ENCODE measurements at places on chromosomes 5 and 9. TPM values are rescaled to one million over a fixed set of nuclear protein-coding genes. Genes with fewer than 3 reads are reported as not detected.

SPATA31D4 gene
- not detected for total RNA-seq

SH3TC2 gene
- 2.5 TPM for total RNA-seq

DNA sequence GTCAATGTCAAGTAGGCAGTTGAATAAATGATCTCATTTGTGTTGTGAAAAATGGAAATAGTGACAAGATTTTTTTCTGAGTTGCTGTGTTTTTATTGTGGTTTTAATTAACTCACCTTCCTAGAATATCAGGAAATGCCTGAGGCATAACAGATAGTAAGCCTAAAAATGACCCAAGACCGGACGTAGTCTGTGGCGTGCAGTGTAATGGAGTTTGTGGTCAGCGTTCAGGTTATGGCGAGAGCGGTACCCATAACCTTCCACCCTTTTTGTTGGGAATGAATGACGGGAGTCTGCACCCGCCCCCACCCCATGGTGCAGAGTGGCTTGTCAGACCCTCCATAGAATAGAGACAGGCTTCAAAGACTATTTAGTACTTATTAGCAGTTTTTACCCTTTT lies 119.3 kb downstream of the GALNT10 start:
- DNase-seq: no peak

DNA sequence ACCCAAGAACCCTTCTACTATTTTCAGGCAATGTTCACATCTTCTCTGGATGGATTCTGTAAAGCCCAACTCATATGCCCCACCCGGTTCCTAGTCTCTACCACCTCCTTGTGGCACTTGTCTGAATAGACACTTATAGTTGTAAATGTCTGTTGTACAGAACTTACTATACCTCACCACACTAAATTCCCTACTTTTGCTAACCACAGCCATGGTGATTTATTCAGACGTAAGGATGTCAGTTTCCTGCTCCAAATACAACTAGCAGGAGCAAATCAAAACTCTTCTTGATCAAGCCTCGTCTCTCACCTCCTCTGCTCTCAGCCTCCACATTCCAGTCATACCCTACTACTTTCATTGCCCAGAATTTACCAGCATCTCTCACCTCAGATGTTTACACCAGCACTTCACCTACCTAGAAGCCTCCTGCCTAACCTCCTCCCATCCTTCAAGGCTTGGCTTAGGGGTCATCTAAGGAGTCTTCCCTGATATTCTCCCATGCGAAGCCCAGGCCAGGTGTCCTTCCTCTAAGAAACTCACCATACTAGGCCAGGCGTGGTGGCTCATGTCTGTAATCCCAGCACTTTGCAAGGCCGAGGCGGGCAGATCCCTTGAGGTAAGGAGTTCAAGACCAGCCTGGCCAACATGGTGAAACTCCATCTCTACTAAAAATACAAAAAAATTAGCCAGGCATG lies 75.5 kb downstream of the MAPKAP1 start:
- no peak for DNase-seq

GRCh38 chr5:90518661-90519060 lies 10.7 kb downstream of the LYSMD3 start:
- no peak for DNase-seq

GRCh38 chr5:139501381-139501780 lies 18.8 kb upstream of the STING1 start:
- DNase-seq: no peak

DNA sequence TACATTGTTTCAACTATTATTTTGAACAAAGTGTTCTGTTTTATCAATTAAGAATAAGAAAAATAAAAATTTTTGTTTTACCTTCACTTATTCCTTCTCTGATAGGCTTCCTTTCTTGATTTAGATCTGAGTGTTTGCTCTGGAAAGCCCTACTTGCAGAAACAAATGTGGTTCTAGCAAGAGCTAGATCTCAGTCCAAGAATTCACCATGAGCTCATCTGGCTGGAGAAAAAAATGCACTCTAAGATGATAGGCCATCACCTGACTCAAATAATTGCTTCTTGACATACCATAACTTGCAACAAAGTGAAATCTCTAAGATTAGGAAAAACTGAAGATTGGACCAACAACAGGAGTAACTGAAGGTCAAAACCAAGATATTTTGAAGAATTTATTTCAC lies 6.3 kb upstream of the RLN2 start:
- DNase-seq: no peak

DNA sequence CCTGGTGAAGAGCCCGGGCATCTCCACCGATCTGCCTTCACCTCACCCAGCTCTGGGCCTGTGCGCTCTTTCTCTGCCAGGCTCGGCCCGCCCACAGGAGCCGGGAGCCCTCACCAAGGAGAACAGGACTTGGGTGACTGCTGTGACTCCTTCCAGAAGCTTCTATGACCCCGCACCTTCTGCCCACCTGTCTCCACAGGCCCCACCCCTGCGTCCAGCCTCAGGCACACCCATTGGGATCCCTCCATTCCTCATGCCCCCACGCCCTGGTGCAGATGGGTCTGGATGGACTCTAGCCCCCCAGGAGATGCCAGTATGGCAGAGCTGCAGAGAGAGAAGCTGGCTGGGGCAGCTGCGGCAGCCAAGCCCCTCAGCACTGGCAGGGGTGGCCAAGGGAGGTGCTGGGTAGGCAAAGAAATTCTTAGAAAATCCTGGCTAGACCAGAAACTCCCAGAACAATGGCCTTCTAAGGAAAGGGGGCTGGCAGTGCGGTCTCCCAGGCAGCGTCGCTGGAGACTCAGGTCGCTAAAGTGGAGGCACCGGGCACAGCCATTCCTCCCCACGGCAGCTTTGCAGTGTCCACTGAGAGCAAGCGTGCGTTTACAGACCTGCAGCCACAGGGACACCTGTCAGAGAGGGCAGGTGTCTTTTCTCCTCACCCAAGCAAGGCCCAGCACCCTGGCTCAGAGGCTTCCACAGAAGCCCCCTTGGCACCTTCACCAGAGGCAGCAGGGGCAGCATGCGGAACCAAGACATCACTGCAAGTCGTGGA lies 17.3 kb downstream of the LPCAT1 start:
- DNase-seq: no peak

- no peak for DNase-seq
Observed at GRCh38 chr9:129885018-129885669, 49.9 kb downstream of the USP20 start.

GRCh38 chr5:32712481-32713360 lies 1.6 kb downstream of the NPR3 start:
- no peak for DNase-seq

GRCh38 chr5:123617561-123617960 lies 105.6 kb downstream of the CSNK1G3 start:
- no peak for DNase-seq

GRCh38 chr5:146732962-146733361 lies 145.6 kb downstream of the PPP2R2B start:
- DNase-seq: no peak

DNA sequence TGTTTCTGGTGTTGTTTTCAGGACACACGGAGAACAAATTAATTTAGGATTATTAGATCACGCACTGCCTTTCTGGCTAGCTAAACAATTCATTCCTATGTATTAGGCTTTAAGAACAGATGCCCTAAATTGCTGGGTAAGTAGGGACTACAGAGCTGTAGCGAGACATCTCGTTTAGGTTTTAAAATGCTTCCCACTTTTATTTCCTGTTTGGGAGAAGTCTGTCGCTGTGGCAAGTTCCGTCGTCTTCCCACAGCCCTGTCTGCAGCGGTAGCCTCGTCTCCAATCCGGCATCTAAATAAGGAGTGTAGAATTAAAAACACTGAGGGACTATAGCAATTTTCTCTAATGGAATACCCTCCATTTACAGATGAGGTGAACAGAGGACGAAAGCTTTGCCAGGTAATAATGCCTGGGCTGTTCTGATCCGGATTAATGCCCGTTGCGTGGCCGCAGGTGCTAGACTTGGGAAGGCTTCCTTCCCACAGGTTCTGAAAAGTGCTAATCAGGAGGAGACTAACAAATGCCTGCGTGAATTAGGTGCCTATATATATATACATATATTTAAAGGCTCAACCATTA lies 1.3 kb upstream of the TRIM36 start:
- no peak for DNase-seq

GRCh38 chr9:36729906-36730305 lies 157.2 kb downstream of the MELK start:
- DNase-seq: no peak

- DNase-seq: no peak
Observed at GRCh38 chr5:170362656-170363055, 26.5 kb downstream of the KCNMB1 start.

DNA sequence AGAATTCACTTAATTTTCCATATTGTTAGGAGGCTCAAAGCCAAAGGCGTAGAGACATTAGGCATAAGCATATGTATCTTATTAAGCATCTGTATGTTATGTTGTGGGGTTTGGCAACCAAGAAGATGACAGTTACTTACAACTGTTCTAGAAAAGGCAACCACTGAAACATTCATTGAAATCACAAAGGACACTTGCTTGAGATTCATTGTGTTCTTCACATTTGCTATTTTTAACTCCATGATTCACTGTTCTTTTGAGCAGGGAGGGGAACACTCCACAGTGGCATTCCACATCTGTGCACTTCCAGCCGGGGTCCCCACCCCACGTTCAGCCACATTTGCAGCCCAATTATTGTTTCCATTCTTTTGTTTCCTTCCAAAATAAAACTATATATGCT lies 107.1 kb downstream of the PALM2AKAP2 start:
- no peak for DNase-seq

GRCh38 chr5:137648361-137648760 lies 87.5 kb downstream of the KLHL3 start:
- no peak for DNase-seq

DNA sequence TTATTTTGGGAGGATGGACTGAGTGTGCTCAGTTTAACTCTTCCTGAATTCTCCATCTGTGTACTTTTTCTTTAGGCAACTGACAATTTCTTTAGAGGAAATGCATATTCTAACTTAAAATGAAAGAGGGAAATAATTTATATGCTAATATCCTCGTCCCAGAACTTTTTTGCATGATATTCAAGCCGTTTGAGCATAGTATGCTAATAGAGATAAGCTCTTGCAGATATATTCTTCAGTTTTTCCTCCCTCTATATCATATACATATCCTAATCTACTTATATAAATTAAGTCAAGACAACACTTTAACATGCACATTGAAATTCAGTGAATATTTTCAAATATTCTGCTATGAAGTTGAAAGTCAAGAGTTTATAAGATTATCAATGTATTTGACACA lies 84.7 kb downstream of the YTHDC2 start:
- no peak for DNase-seq

Measured in glomerular endothelial cell (primary cell).